Adipose tissue (tissue), 3 donors: ENCODE measurements at places on chromosomes 1 and 21. TPM values are rescaled to one million over a fixed set of nuclear protein-coding genes. Genes with fewer than 3 reads are reported as not detected.

COL24A1 gene
- polyA plus RNA-seq: 0.01 TPM

TLCD4 gene
- polyA plus RNA-seq: 1.9 TPM

RHEX gene
- 0.74 TPM for polyA plus RNA-seq

ZNF692 gene
- 18.3 TPM for polyA plus RNA-seq

OR2G6 gene
- polyA plus RNA-seq: not detected

ADGRL4 gene
- polyA plus RNA-seq: 6.4 TPM

HFM1 gene
- polyA plus RNA-seq: 0.21 TPM

TCEA3 gene
- 19.1 TPM for polyA plus RNA-seq

MIXL1 gene
- polyA plus RNA-seq: not detected

CYP4A11 gene
- not detected for polyA plus RNA-seq

MMEL1 gene
- polyA plus RNA-seq: 7.0 TPM

ZNF691 gene
- polyA plus RNA-seq: 4.2 TPM

UBL4B gene
- polyA plus RNA-seq: 0.45 TPM

ASCL5 gene
- polyA plus RNA-seq: not detected

OR10Z1 gene
- not detected for polyA plus RNA-seq

INAVA gene
- 11.4 TPM for polyA plus RNA-seq

UBASH3A gene
- not detected for polyA plus RNA-seq

ZNF683 gene
- polyA plus RNA-seq: not detected

GUCA2A gene
- 0.70 TPM for polyA plus RNA-seq

TMEM222 gene
- 44.9 TPM for polyA plus RNA-seq

HSD3B1 gene
- not detected for polyA plus RNA-seq

PPFIA4 gene
- polyA plus RNA-seq: 0.12 TPM

NUP210L gene
- polyA plus RNA-seq: 0.02 TPM

RC3H1 gene
- polyA plus RNA-seq: 3.8 TPM

UMODL1 gene
- not detected for polyA plus RNA-seq

TFAP2E gene
- 0.28 TPM for polyA plus RNA-seq

AKR7A2 gene
- 38.4 TPM for polyA plus RNA-seq

DNASE2B gene
- not detected for polyA plus RNA-seq

RAB3B gene
- polyA plus RNA-seq: 0.56 TPM

CALML6 gene
- 2.7 TPM for polyA plus RNA-seq

TMOD4 gene
- polyA plus RNA-seq: 0.62 TPM

SLAMF6 gene
- polyA plus RNA-seq: 0.73 TPM

LCE3E gene
- not detected for polyA plus RNA-seq

ZFP69B gene
- 0.22 TPM for polyA plus RNA-seq

RSBN1 gene
- polyA plus RNA-seq: 4.2 TPM

RORC gene
- polyA plus RNA-seq: 0.22 TPM

PTTG1IP gene
- 69.3 TPM for polyA plus RNA-seq

AADACL4 gene
- polyA plus RNA-seq: not detected

RAB42 gene
- 0.59 TPM for polyA plus RNA-seq

FAM151A gene
- polyA plus RNA-seq: 0.85 TPM

HCRTR1 gene
- polyA plus RNA-seq: 1.3 TPM
